ENCODE measurements at places on chromosomes 2 and 18.

DNA sequence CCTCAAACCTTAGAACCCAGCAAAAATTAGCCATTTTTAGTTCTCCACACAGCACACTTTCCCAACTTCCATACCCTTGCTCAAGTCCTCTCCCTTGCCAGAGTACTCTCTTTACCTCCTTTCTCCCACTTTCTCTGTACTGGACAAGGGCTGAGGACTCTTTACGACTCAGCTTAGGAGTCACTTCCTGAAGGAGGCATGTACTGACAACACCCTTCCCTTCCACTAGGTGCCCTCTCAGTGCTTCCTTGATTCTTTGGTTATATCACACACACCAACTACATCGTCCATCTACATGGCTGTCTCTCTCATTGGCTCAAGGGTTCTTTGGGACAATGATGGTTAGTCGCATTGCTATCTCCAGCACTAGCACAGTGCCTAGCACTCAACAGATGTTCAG is 5.2 kb upstream of the C18orf63 start:
- no peak for DNase-seq

- DNase-seq, result no peak
Observed at GRCh38 chr18:25962176-25962575, 128.2 kb downstream of the SS18 start.

DNA sequence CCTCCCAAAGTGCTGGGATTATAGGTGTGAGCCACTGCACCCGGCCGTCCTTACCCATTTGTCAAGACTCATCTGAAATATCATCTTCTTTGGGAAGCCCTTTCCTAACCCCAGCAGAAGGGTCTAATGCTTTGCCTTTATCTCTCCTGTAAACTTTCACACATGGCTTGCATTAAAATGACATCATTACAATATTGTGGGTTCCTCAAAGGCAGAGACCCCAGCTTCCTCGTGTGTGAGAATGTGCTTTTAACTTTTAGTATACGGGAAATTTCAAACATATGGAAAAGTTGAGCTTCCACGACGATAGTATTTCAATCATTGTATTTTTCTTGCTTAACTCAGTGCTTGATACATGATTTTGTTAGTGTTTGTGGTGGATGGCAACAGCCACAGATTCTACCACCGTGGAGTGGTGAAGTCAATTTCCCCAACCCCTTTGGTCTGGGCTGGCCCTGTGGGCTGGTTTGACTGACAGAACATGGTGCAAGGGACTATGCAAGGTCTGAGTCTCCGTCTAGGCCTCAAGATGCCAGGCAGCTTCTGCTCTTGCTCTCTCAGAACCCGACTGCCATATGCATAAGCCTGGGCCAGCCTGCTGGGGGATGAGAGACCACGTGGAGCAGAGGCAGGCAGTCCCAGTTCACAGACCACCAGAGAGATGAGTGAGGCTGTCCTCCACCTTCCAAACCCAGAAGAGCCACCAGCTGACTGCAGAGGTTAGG is 39.9 kb downstream of the NGEF start:
- DNase-seq, result no peak

GRCh38 chr2:54546518-54546917 is 90.4 kb downstream of the SPTBN1 start:
- DNase-seq, result no peak

GRCh38 chr2:52859065-52859464 is 908.5 kb upstream of the CHAC2 start:
- no peak for DNase-seq

DNA sequence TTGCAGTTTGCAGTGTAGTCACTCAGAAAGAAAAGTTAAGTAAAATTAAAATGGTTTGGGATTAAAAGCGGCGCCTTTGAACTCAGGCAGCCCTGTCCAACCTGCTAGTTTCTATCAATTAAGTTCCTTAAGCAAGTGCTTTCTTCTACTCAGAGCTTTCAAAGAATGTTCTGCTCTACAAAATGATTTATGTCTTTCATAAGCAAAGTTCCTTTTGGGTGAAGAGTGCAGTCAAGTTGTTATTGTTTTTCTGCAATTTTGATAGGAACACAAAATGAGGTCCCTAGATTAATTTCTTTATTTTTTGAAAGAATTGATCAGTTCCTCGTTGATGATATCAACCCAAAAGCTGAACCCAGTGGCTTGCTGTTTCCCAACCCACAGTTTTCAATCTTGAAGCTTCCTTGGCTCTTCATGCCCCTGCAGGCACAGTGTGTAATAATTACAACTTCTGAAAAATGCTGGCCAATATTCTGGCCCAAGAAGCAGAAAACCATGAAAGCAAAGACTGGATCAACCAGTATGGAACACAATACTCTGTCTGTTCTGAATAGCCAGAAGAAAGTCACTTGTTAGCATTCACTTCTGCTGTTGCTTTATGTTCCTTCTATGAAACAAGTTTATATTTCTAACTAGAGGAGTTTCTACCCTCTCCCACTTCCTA is 89.1 kb downstream of the TGIF1 start:
- DNase-seq, result no peak

Data from hippocampal formation (tissue), 2 donors.